ENCODE measurements at places on chromosomes 1 and 21.

GRCh38 chr21:45988366-45989347 is 7.1 kb downstream of the COL6A1 start:
- DNase-seq, result no peak

DNA sequence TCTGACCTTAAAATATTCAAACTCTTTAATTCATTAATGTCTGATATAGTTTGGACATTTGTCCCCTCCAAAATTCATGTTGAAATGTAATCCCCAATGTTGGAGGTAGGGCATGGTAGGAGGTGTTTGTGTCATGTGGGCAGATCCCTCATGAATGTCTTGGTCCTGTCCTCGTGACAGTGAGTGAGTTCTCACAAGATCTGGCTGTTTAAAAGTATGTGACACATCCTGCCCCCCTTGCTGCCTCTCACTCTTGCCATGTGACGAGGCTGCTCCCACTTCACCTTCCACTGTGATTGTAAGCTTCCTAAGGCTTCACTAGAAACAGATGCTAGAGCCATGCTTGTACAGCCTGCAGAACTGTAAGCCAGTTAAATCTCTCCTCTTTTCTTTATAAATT is 21.3 kb upstream of the FBXO28 start:
- DNase-seq, result no peak

GRCh38 chr21:44913425-44914175 is 7.1 kb downstream of the ITGB2 start:
- DNase-seq, result no peak

DNA sequence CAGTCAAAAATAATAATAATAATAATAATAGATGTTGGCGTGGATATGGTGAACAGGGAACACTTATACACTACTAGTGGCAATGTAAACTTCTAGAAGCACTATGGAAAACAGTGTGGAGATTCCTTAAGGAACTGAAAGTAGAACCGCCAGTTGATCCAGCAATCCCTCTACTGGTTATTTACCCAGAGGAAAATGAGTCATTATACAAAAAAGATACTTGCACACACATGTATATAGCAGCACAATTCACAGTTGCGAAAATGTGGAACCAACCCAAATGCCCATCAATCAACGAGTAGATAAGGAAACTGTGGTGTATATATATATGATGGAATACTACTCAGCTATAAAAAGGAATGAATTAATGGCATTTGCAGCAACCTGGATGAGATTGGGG is 176.0 kb downstream of the PLPP3 start:
- no peak for DNase-seq

DNA sequence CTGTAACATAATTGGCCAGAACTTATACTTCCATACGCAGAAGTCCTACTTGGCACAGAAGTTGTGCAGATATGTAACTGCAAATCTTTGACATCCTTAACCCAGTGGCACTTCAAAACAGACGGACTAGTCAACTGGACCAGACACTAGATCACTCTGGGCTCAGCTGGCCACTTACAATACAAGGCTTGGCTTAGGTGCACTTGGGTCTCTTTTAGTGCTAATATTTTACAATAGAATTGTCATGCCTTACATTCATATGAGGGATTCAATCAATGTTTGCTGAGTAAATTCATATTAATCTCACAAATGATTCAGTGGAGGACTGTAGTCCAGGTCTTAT is 20.1 kb downstream of the XKR8 start:
- no peak for DNase-seq

DNA sequence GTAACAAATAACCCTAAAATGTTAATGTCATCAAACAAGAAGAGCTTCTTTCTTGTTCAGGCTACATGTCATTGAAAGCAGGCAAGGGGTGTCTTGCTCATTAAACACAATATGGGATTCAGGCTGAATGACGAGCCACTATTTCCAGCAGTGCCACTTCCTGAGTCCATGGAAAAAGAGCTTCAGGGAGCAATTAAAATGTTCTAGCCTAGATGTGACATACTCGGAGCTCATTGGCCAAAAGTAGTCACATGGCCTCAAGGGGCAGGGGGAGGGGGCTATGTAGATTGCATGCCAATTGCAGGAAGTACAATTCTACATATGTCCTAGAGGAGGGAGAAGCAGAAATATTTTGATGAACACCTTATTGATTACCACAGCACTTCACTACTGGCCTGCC is 685.3 kb upstream of the ADGRL2 start:
- no peak for DNase-seq

- DNase-seq, result peak; percentile 67
These were observed 19.5 kb upstream of the SMYD2 start for GRCh38 chr1:214261206-214262123.

GRCh38 chr21:42013931-42014330 is 3.8 kb upstream of the ZBTB21 start:
- DNase-seq, result no peak

GRCh38 chr1:26994787-26995517 is 1.5 kb downstream of the TRNP1 start:
- DNase-seq, result no peak

GRCh38 chr1:147771226-147772125 is 11.1 kb upstream of the GJA5 start:
- no peak for DNase-seq

- no peak for DNase-seq
These were observed 199.3 kb upstream of the TMEM51 start for GRCh38 chr1:14954210-14954609.

- DNase-seq, result no peak
These were observed 176.9 kb upstream of the SGIP1 start for GRCh38 chr1:66357021-66357420.

GRCh38 chr21:15744926-15745325 is 15.1 kb downstream of the USP25 start:
- DNase-seq, result no peak

GRCh38 chr21:32021319-32021994 is 148.6 kb downstream of the HUNK start:
- no peak for DNase-seq

Measured in omental fat pad (tissue), 4 donors.